A172 (cell line): ENCODE measurements at places on chromosomes 2 and 18. TPM values are rescaled to one million over a fixed set of nuclear protein-coding genes. Genes with fewer than 3 reads are reported as not detected.

ERICH2 gene
- total RNA-seq = 0.33 and 0.53 TPM in 2 replicates

DSG4 gene
- not detected in 2 replicates for total RNA-seq

CROCC2 gene
- 0.02 TPM in 1 of 2 replicates, not detected in the other for total RNA-seq

DNA sequence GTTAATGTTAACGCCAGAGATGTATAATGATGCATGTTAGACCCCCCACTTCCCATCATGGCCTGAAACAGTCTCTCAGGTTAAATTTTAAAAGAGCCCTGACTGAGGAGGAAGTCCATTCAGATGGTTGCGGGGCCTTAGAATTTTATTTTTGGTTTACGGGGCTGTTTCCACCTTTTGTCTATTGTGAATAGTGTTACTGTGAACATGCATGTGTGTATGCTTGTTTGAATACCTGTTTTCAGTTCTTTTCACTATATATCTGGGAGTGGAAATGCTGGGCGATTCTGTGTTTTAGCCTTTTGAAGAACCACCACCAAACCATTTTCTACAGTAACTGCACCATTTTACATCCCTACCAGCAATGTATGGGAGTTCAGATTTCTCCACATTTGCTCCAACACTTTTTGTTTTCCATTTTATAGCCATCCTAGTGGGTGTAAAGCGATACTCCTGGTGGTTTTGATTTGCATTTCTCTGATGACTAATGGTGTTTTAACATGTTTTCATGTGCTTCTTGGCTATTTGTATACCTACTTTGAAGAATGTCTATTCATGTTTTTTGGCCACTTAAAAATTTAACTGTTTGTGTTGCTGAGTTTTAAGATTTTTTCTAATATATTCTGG, 133.0 kb downstream of the MYO3B start:
- no peak for DNase-seq

SERPINB2 gene
- total RNA-seq = not detected in 2 replicates
